Hippocampal formation (tissue), 2 donors: ENCODE measurements at places on chromosomes 2 and 18.

- DNase-seq, result peak; percentile 9
Observed at GRCh38 chr2:231241755-231242507, 43.5 kb downstream of the ARMC9 start.

GRCh38 chr2:169222665-169223064 lies 139.7 kb downstream of the LRP2 start:
- DNase-seq, result no peak

GRCh38 chr2:20390524-20391123 lies 40.0 kb upstream of the PUM2 start:
- DNase-seq, result no peak

DNA sequence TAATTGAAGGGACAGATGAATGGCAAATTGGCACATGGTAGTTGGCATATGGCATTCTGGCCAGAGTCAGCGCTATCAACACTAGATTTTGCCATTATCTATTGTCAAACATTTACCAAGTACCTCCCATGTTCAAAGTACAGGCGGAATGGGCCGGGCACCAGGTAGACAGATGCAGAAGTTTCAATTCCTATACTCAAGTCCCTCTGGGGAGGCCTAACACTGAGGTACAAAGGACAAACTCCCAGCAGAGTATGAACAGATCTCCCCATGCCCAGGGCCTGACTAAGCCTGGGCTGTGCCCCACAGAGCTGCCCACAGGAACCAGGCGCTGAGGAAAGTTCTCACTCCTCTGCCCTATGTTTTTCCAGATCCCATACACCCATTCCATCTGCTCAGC lies 257.5 kb upstream of the KLHL29 start:
- no peak for DNase-seq

GRCh38 chr18:13390196-13390595 lies 171.6 kb downstream of the LDLRAD4 start:
- DNase-seq, result no peak

DNA sequence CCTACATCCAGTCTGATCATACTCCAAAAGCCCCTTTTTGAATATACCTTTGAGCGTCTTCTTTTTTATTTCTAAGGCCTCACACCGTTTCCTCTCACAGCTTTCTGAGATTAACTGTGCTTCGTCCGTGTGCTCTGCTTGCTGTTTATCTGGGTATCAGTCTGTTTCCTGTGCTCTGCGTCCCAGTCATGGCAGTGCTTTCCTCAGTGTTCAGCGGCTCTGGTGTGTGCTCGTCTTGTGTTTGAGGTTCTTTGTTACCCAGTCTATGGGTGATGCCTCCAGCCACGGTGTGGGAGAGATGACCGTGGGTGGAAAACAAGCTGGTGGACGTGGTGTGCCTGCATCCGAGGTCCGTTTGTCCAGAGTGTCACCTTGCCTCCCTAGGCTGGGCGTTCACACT lies 33.6 kb upstream of the BIN1 start:
- DNase-seq, result no peak

GRCh38 chr2:22894761-22895160 lies 490.2 kb upstream of the KLHL29 start:
- DNase-seq, result no peak

GRCh38 chr2:133871545-133872209 lies 303.4 kb upstream of the NCKAP5 start:
- no peak for DNase-seq

DNA sequence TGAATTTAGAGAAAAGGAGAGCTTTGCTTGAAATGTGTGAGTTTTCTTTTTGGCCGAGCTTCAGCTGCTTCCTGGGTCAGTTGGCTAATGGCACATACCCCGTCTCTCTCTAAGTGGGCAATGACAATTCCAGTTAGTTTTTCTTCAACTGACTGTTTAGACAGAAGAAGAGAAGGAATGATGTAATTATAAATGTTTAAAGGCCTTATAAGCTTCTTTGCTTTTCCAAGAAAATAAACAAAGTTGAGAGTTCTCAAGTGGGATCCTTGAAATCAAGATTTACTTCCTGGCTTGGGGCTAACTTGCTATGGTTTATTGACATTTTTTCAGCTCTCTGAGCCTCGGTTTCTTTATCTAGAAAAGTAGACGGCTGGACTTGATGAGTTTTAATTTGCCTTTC lies 794.9 kb upstream of the ACVR2A start:
- DNase-seq, result no peak

- no peak for DNase-seq
Observed at GRCh38 chr18:25350489-25351251, 1.3 kb downstream of the ZNF521 start.

GRCh38 chr2:218605432-218605831 lies 2.3 kb upstream of the PLCD4 start:
- DNase-seq, result no peak

DNA sequence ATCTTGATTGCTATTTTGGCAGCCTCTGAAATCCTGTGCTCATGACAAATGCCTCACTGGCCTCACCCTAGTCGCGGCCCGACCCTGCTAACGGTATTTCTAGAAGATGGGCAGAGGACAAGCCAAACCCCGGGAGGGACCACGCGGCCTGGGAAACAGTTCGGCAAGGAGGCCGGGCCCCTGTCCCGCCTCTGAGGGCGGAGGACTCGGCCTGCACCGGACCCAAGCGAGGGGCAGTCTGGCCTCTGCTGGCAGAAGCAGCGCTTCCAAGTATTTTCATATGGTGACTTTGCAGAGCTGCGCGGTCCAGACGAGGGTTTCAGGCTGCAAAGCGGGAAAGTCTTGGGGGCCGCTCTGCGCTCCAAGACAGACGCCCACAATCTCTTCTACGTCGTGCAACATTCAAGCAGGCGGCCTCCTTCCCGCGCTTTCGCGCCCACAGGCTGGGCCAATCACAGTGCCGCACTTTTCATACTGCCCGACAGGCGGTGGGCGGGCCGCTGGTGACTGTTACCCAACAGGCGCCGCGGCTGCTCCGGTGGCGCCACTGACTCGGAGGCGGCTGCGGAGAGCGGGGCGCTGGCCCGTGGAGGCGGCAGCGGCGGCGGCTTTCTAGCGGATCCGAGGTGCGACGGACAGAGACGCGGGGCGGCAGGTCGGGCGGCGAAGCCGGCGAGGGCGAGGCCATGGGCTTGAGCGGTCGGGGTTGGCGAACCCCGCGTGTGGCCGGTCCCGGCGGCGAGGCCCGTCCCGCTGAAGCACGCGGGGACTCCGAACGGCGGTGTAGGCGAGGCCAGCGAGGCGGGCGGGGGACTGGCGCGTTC lies at the start of gene RBM44:
Gene RBM44 (plus strand): TSS at position 544 of the 824 bp plus-strand sequence. CDS start 14,831 bp downstream, outside the sequence.
- DNase-seq, result no peak

DNA sequence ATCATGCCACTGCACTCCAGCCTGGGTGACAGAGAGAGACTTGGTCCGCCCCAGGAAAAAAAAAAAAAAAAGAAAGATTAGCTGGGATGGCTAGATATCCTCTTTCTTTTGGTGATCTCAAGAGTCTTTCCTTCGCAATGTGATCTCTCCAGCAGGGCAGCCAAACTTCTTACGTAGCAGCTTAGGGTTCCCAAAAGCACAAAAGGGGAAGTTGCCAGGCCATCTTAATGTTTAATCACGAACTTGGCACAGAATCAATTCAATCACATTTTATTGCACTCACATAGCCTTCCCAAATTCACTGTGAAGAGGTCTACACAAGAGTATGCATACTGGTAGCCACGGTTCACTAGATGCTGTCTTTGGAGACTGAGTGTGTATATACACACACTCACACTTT lies 53.1 kb downstream of the VIL1 start:
- no peak for DNase-seq

GRCh38 chr2:218405746-218406208 lies 6.1 kb downstream of the CTDSP1 start:
- no peak for DNase-seq

DNA sequence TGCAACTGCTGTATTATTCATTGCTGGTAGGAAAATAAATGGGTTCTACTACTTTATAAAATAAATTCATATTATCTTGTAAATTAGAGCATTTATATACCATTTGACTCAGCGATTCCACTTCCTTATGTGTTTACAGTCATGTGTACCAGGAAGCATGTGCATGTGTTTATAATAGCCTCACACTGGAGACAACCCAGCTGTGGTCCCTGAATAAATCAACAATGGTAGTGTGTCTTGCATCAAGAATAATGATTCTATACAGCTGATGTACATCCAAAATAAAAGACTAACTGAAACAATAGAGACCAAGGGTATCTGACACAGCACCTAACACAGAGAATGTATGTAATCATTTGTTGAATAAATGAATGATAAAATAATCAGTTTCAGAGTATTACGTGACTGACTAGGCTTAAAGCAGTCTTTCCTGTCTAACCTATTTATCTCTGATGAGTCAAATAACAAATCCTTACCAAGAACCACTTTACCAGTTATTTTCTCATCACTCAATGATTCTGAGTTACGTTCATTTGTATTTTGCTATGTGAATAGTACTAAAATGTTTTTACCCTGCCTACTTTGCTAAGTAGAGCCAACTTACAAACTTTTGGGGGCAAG lies 216.8 kb downstream of the UBE2E3 start:
- no peak for DNase-seq

DNA sequence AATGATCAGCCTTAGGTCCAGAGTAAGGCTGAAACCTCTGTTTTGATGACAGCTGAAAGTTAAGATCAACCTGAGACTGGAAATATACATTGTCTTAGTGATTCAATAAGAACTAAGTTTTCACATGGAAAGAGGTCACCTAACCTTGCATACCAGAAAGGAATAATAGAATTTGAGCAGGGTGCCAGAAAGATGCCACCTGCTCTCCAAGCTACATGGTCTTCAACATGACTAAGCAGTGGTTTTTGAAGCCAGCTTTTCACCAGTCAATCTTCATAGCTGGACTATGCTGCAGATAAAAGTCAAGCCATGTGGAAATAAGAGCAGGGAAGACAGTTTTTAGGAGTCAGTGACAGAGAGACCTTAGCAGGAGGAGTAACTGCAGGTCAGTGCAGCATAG lies 589.4 kb upstream of the SYT4 start:
- DNase-seq, result no peak

DNA sequence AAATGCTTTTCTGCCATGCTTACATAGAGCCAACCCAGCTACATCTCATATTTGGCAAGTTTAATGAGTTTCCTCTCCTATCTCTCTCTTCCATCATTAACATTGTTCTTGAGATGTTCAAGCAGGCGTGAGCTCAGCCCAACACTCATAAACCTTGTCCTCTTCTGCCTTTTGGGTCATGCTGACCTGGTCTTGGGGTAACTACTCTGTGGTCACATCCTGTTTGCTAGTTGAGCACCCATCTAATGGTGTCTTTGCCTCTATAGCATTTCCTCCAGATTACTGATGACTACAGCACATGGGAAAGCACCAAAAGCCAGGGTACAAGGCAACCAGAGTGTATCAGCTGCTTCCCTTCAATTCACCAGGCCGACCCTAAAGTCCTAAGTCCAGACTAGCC lies 366.9 kb upstream of the HNRNPA3 start:
- DNase-seq, result no peak

GRCh38 chr2:233242231-233242927 lies 9.1 kb upstream of the ATG16L1 start:
- DNase-seq, result no peak

DNA sequence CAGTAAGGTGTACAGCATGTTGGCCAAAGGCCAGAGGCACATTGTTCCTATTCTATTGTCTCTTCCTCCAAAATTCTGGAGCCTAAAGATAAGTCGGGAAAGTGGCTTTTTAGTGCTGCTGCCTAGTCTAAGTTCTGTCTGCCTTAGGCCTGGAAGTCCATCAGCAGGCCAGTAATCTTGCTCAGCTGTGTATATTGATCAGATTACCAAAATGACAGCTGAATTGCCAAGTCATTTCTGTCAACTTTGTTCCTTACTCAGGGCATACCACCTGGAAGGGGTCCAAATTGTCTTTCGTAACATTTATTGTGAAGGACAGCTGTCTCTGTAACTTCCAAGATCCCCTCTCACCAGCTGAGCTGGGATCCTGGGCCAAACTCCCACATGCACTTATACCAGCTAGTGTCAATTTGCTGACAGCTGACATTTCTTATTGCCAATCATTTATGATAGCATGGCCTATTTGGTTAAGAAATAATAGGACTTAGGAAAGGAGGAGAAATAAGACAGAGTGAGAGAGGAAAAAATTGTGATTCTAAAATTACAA lies 116.8 kb upstream of the FSHR start:
- DNase-seq, result no peak

GRCh38 chr2:158207354-158207753 lies 105.7 kb downstream of the UPP2 start:
- DNase-seq, result no peak

DNA sequence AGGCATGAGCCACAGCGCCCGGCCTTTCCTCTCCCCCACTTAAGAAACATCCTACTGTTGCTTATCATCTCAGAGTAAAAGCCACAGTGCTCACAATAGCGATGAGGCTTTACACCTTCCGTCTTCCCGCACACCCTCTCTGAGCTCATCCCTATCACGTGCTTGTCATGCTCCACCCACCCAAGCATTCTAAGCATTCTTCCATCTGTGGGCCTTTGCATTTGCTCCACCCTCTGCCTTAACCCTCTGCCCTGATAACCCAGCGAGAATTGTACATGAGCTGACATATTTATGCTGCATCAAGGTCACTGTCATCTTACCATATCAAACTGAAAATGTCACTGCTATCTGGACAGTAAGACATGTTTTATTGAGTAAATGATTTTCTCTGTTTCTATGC lies 22.6 kb downstream of the FOXI3 start:
- no peak for DNase-seq

GRCh38 chr2:197925204-197925603 lies 120.8 kb downstream of the PLCL1 start:
- DNase-seq, result no peak

DNA sequence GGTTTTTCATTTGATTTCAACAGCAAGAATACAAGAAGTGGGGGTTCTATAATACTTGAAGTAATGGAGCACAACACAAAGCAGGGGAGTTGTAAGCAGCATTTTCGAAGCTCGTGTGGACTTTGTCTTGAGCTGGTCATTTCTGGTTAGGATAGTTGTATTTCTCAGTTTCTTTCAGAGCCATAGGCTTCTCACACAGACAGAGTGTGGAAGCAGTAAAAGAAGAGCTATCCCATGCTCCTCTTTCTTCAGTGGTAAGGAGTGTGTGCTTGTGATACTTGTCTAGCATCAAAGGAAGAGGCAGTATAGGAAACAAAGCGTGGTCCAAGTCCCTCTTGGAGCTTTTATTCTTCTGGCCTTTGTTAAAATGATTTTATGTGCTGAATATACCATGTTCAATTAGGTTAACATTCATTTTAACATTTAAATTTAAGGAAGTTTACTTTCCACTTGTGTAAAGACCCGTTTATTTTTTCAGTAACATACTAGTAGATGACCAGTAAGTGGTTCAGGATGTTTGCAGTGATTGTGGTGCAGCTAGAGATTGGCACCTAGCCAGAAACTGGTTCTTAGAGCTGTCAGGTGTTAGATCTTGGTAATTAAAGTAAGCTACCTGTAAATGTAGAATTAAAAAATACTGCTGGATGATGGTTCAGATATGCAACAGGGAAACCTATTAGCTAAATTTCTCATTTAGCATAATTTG lies 14.6 kb downstream of the CCNYL1 start:
- no peak for DNase-seq

GRCh38 chr2:47254464-47254863 lies 99.4 kb upstream of the STPG4 start:
- DNase-seq, result no peak

GRCh38 chr2:141162314-141162713 lies 968.5 kb downstream of the LRP1B start:
- DNase-seq, result no peak

DNA sequence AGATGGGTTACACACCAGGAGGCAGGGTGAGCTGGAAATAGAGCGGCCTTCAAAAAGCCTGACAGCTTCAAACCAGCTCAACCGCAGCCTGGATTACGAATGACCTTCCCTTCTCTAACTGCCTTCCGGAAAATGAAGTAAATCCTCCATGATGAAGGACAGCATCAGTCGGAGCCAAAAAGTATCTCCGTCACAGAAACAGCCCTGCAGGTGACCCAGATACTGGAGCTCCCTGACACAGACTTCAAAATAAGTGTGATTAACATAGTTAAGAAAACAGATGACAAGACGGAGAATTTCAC lies 10.3 kb upstream of the CIB4 start:
- no peak for DNase-seq
